ENCODE measurements at places on chromosomes 11 and 22. TPM values are rescaled to one million over a fixed set of nuclear protein-coding genes. Genes with fewer than 3 reads are reported as not detected.

The UNC93B1 gene
- 79.5 TPM for total RNA-seq

The C1QTNF5 gene
- total RNA-seq: 47.6 TPM

DNA sequence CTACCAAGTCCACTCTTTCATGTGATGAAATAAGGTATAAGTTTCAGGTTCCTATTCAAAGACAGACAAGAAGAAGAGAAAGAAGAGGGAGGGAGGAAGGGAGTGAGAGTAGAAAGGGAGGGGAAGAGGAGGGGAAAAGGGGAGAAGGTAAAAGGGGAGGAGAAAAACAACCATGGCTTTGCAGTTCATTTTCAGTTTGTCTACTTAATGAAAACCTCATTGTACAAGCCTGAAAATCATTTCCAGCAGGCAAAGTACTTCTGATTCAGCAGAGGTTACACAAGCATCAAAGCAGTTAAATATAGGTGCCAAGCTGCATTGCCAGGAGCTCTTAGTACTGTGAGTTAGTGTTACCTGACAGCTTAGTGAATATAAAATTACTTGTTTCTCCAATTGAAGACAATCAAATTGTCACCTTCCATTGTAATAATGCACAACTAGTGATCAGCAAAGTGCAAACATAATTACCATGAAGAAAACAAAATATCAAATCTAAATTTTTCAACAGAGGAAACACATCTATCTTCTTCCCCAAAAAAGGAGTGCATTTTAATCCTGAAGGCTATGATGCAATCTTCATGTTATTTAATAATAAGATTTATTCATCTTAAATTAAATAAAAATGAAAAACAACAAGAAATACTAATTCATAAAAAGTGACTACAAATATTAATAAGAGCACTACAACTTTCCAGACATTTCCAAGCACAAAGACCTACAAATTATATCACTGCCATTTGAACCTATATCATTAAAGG, 8.2 kb downstream of the SOX6 start:
- DNase-seq: no peak

The ISX gene
- total RNA-seq: not detected

- no peak for DNase-seq
These were observed 7.1 kb downstream of the ABCG4 start for GRCh38 chr11:119155733-119156492.

- no peak for DNase-seq
These were observed 13.2 kb upstream of the OR4C12 start for GRCh38 chr11:49995565-49995964.

The FGF19 gene
- not detected for total RNA-seq

The TRIM29 gene
- 3.4 TPM for total RNA-seq

DNA sequence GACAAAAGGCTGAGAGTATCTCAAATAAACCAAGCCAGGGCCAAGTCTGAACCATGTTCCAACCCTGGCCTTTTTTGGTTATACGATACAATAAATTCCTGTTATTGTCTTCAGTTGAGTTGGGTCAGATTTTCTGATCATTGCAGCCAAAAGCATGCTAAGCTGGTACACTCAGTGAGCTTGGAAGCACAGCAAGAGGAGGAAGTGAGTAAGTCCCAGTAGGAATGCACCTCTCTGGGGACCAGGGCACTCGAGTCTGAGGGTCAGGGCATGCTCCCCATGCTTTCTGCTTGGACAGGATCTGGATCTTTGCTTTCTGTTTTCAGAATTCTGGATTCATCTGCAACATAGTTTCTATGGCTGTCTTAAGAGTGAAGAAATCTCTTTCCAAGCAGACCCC, 73.1 kb downstream of the TMPRSS5 start:
- no peak for DNase-seq

The WNT7B gene
- total RNA-seq: 5.4 TPM

The PHLDB1 gene
- total RNA-seq: 79.6 TPM

DNA sequence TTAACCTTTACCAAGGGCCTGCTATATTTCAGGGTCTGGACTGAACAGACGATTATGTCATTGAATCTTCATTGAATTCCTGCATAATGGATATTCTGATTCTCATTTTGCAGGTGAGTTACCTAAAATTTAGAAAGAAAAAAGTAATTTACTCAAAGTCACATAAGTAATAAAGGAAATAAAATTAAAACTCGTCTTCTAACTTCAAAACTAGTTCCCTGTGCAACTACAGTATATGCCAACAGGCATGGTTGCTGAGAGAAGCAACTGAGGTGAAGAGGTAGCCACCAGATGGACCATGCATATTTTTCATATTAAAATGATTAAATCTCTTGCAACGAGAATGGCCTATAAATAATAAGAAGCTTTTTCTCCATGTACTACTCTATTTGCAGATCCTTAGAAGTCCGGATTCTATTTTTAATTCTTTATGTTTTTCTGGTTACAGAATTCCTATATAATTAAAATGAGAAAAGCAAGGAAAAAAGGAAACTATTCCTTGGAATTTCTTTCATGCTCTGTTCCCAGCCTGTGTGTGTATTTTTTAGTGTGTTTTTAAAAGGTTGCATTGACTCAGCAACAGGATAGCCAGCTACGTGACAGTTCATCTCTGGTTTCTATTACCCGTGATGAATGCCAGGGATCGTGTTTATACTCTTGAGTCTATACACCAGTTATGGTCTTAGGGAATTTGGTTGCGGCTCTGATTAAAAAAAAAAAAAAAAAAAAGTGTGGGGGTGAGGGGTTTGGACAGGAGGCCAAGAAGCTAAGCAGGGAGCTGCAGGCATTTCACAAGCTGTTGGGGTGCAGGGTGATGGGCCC, 186.8 kb downstream of the ETS1 start:
- no peak for DNase-seq

GRCh38 chr11:24896118-24896835, 399.4 kb downstream of the LUZP2 start:
- no peak for DNase-seq

The RASSF10 gene
- 4.8 TPM for total RNA-seq

GRCh38 chr11:96961931-96962330, 572.1 kb downstream of the JRKL start:
- no peak for DNase-seq

GRCh38 chr11:117654281-117655255, 142.4 kb downstream of the DSCAML1 start:
- no peak for DNase-seq

DNA sequence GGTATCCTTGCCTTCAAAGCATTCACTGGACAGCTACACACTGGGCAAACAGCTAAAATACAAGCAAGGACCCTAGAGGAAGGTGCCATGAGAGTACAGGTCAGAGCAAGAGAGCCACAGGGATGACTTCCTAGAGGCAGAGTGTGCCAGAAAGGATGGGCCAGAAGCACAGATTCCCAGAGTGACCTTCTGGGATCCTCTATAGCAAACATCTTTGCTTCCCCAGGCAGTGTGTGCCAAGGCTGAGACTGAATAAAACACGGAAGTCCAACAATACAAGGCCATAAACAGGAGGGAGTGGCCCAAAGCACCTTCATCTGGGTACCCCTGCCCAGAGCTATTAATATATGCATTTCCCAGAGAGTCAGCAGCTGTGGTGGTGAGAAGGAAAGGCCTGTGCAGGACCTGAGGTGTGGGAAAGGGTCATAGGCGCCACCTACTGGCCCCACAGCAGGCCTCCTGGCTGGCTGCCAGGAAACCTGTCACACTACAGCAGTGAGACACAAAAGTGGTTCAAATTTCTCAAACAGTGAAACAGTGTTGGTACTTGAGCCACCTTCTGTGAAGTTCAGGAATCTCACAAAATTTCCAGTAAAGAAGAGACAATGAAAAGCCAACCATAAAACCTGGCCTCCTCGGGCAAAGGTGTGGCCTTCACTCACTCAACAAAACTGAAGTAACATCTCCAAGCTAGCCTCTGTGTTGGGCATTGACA, 20.3 kb downstream of the CLPB start:
- DNase-seq: peak; percentile 91

GRCh38 chr22:32685512-32685911, 116.0 kb upstream of the TIMP3 start:
- no peak for DNase-seq

DNA sequence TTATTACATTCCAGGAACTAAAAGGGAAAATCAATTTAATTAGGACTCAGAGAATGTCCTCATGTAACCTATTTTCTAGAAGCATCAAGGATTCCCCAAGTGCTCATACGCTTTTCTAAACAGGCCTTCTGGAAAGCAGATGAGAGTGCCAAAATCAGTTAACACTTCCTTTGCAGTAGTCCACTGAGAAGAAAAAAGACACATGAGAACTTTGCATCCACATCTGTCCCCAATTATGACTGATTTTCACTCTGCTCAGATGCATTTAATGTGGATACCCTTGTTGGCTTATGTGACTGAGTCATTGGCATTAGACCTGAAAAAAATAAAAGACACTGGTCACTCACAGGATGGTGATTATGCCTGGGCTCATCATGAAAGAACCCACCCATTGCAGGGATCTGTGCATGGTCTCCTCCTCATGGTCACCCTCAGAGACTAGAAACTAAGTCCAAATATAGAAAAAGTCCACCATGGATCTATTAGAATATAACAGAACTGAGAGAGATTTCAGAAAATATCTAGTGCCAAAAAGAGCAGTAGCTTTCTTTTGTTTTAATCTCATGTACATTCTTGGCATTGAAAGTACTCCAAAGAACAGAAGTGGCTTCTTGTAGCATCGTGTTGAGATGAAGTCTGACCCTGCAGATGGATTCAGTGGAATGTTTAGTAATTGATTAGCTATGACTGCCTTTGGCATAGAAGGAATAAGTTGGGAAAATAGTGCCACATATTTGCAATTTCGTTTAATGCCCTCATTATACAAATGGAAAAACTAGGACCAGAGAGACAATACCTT, 48.8 kb upstream of the FIBIN start:
- no peak for DNase-seq

- DNase-seq: no peak
These were observed 50.6 kb downstream of the SGSM3 start for GRCh38 chr22:40421082-40421350.

- DNase-seq: no peak
These were observed 34.8 kb downstream of the EFCAB6 start for GRCh38 chr22:43777286-43777685.

DNA sequence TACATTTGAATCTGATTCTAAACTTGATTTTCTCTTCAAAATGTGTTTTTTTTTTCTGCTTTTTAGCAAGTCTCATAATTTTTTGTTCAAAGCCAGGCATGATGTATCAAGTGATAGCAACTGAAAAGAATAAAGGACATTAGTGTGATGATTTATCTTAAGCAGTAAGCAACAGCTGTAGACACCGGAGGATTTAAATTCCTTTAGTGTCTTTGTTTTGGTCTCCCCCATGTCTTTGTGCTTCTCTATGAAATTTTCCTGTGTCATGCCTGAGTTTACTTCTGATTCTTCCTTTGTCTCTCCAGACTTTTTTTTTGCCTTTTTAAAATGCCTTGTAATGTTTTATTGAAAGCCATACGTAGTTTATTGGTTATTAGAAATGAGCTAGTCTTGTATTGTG, 934.2 kb upstream of the RAG2 start:
- DNase-seq: no peak

DNA sequence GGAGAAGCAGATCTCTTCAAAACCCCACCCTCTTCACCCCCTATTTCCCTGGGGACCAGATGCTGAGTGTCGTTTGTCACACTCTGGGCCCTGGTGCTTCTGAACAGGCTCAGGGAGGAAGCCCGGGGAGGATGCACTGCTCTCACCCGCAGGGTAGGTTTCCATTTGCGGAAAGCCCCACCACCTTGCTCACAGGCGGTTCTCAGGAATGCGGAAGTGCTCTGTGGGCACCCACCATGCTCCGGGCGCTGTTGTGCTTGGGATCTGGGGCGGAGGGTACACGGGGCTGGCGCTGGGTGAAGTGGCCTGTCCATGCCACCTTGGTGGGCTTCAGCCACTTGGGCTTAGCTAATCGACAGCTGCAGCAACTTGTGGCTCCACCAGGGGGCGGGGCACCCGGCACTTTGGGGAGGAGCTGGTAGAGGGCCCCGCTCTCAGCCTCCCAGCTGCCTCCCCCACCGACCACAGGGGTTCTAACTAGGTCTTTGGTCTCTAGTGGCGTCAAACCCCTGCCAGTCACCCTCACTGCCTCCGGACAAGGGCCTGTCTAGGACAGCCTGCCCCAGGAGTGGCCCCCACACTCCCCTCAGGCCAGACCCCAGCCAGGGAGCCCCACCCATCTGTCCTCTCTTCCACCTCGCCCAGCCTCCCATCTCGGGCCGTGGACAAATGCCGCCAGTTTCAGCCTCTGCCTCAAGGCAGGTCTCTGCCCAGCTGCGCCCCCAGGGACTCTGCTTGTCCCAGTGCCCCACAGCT, 7.4 kb downstream of the NDUFV1 start:
- peak; percentile 85 for DNase-seq

The ZNF195 gene
- total RNA-seq: 20.0 TPM

DNA sequence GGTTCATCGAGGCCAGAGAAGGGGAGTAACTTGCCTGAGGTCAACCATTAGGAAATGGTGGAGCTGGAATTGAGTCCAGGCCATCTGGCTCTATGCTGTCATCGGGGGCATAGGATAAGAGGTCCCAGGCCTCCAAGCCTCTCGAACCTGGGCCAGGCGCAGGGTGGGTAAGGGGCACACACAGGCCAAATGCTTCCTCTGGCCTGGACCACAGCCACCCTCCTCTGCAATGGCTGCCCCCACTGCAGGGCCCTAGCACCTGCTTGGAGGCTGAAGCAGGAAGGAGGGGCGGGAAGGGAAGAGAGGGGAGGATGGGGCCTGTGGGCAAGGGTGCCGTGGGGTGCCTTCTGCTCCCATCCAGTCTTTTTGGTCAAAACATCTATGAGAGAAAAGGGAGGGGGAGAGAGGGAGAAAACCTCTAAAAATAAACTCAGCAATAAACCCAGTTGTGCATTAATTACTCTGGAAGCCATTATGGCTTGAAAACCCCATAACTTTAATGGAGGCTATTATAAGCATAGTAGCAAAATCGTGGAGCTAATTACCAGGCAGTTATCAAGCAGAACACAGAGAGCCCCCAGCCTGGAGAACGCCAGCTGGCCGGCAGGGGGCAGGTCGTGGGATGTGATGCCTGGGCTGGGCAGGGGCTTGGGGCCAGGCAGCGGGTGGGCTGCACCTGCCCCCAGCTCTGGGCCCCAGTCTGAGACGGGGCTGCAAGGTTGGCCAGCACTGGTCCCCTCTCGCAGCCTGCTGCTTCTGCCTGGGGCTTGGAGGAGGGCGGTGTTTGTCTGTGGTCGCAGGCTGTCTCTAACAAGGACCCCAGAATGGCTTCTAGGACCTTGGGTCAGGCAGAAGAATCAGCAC, 21.1 kb downstream of the B3GAT1 start:
- DNase-seq: no peak

The MS4A2 gene
- 20.6 TPM for total RNA-seq

The SMDT1 gene
- 113 TPM for total RNA-seq

- DNase-seq: peak; percentile 68
These were observed 106.4 kb upstream of the SESN3 start for GRCh38 chr11:95337175-95337957.

DNA sequence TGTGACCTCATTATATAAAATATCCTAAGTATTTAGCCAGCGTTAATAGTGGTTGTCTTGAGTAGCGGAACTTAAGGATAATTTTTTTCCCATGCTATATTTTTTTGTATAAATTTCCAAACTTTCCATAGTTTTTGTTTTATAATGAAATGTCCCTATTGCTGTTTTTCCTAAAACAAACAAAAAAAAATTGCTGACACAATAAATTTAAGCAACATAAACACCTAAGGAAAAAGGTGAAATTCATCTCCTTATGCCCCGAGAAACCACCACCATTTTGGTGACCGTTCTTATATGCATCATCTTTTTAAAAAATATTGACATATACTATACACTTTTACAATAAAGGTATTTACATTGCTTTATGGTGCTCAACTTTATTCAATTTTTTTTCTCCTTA, 708.8 kb upstream of the ANO5 start:
- no peak for DNase-seq

The OR51I1 gene
- total RNA-seq: not detected

The HBE1 gene
- total RNA-seq: not detected
